HL-60 (cell line): ENCODE measurements at places on chromosomes 3 and 15.
A peak's percentile ranks its signal among the peaks of the same experiment; 100 is the strongest.

- DNase-seq: peak; percentile 96
Measured at GRCh38 chr3:58356054-58356453, 23.4 kb downstream of the PXK start.

DNA sequence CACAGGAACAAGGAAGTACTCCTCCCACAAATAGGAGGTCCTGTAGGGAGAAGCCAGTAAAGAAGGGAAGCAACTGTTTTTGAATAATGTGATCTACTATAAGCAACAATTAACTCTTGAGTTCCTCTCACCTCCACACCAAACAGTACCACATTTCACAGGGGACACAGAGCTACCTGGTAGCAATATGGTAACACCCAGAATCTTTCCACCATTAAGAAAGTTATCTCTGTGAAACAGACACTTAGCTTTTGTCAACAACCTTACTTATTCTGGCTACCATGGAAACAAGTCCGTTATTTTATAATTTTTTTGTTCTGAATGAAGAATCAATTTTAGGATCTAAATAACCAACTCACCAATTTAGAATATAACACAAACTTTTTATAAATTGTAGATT, 49.5 kb downstream of the TBL1XR1 start:
- no peak for DNase-seq

- DNase-seq: no peak
Measured at GRCh38 chr15:57591822-57592367, at the start of gene MYZAP. MYZAP (plus strand) TSS chr15:57591904; CDS start chr15:57592035, 131 bp downstream.

GRCh38 chr3:179436517-179436916, 14.8 kb downstream of the GNB4 start:
- no peak for DNase-seq

GRCh38 chr3:30658328-30659052, 52.1 kb downstream of the TGFBR2 start:
- peak; percentile 75 for DNase-seq

DNA sequence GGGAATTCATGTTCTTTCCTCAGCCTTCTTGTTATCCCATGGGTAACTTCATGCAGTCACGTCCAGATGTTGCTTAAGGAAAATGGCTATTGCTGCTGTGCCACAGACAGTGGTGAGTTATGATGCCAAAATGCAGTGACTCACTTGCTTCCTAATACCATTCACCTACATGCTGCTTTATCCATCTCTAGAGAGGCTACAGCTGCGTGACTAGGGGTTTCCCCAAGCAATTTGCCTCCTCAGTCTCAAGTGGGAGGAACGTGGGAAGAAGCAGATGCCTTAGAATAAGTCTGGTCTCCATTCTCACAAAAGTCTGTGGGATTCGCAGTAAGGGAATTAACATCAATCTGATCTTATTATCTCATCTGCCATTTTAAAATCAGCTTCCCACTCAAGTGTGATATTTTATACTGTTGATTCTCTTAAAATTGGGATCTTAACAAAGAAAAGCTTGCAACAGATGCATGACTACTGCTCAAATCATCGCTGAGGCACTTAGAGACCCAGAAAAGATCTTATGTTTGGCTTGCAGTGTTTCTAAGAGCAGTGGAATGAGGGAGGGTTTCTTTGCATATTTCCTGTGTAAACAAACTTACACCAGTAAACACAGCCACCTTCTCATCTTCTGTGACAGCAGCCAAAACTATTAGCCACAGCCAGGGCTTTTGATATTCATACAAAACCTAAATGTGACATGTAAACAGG, 62.0 kb upstream of the ACP3 start:
- no peak for DNase-seq

DNA sequence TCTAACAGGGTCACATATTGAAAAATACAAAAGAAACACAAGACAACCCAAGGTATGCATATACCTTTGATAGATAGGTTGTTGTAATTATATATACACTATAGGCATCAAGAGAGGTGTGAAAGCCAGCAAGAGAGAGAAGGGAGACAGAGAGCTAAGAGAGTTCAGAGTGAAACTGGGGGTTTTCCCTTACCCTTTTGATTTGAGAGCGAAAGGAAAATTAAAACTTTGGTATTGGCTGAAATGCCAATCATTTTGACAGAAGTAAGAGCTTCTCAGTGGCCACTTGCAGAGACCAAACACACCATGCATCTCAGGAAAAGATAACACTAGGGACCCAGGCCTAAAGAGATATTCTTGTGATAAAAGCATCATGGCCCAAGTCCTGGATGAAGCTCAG, 183.6 kb downstream of the SHOX2 start:
- DNase-seq: no peak

GRCh38 chr3:188904670-188905069, 267.1 kb upstream of the TPRG1 start:
- no peak for DNase-seq

GRCh38 chr15:100683434-100683833, 81.0 kb downstream of the ASB7 start:
- DNase-seq: no peak

GRCh38 chr3:49217688-49218470, 46.5 kb downstream of the KLHDC8B start:
- DNase-seq: no peak

- no peak for DNase-seq
Measured at GRCh38 chr3:114627770-114628169, 333.9 kb downstream of the TIGIT start.

GRCh38 chr15:72276326-72276700, 4.0 kb upstream of the PARP6 start:
- DNase-seq: no peak

DNA sequence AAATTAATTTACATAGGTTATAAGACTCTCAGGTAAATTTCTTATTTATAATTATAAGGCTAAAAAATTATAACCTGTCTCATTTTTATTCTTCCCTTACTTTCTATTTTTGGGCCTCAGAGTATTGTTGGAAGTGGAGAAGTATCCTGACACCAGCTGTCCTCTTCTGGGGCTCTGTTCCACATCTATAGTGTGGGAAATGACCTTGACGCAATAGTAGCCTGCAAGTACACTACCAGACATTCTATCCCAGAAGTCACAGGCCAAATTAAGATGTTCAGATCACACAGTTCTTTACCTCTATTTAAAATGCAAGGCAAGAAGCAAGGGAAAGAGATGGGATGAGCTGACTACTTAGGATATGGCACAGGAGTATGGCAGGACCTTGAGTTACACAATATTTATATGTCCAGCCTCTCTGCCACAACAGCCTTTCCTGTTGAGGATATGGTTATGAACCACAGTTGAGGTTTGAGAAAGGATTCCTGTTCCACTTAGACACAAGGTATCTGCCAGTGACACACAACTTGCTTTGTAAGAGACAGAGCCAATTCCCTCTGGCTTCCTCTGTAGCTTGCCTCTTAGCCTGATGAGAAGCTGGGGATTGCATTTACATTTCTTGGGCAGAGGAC, 158.0 kb upstream of the IL12A start:
- DNase-seq: peak; percentile 20

DNA sequence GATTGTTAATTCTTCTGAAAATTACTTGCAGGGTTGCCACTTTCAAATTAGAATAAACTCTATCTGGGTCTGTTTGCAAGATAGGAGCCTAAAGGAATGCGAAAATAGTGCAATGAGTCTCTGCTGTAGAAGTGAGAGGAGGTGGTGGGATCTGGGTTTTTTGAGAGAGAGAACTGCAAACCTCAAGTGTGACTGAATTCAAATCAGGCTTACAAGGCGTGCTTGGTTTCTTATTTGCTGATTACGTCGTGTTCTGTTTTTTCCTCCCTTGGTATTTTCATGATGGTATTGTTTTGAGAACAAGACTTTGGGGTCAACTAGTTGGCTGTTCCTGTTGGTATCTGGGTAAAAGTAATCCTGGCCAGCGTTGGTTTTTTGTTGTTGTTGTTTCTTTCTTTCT, 490.9 kb upstream of the CFAP20DC start:
- DNase-seq: no peak

GRCh38 chr3:108590460-108590859, 938 bp downstream of the DZIP3 start:
- DNase-seq: no peak

DNA sequence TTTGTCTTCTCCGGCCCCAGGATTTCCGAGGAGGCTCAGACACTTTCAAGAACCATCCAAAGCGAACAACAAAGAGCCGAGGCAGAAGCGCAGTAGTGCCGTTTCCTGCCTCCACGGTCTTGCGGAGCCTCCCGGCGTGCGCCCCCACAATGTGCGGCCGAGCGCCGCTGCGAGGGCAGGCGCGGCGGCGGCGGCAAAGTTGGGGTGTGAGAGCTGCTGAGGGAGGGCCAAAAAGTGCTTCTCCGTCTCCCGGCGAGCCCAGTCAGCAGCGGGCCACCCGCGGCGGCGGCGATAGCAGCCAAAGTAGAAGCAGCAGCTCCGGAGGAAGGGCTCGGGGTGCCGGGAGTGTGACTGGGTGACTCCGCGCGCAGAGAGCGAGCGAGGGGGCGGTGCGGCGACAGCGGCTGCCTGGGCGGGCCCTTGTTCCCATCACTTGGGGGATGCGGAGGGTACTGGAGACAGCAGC, 749.1 kb downstream of the ROBO1 start:
- no peak for DNase-seq

GRCh38 chr3:30308131-30308530, 298.3 kb upstream of the TGFBR2 start:
- peak; percentile 21 for DNase-seq

DNA sequence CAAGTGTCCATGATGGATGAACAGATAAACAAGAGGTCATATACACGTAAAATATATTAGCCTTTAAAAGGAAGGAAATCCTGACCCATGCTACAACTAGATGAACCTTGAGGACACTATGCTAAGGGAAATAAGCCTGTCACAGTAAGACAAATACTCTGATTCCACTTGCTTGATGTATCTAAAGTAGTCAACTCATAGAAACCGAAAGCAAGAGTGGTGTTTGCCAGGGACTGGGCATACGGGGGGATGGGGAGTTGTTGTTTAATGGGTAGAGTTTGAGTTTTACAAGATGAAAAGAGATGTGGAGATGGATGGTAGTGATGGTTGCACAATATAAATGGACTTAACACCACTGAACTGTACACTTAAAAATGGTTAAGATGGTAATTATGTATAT, 65.4 kb downstream of the C3orf70 start:
- DNase-seq: no peak

GRCh38 chr3:177306252-177306651, 109.0 kb upstream of the TBL1XR1 start:
- DNase-seq: no peak

- no peak for DNase-seq
Measured at GRCh38 chr15:59694779-59695178, 5.7 kb upstream of the BNIP2 start.

DNA sequence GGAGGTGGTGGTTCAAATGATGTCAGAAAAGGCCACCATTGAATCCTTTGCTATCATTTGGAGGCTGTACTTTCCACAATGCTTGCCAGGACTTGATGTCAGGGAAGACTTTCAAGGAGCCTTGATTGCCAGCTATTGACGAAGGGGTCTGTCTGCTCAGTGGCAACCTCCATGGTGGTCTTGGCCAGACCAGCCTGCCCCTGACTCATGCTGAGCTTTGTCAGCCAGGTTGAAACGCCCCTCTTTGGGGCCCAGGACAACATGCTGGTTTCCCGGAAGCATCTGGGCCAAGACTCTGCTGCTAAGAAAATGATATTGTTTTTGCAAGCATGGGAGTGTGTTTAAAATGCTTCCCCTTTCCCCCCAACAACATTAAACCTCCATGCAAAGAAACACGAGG, 26.7 kb downstream of the CGNL1 start:
- no peak for DNase-seq

GRCh38 chr3:153169793-153170383, 7.9 kb downstream of the RAP2B start:
- no peak for DNase-seq

DNA sequence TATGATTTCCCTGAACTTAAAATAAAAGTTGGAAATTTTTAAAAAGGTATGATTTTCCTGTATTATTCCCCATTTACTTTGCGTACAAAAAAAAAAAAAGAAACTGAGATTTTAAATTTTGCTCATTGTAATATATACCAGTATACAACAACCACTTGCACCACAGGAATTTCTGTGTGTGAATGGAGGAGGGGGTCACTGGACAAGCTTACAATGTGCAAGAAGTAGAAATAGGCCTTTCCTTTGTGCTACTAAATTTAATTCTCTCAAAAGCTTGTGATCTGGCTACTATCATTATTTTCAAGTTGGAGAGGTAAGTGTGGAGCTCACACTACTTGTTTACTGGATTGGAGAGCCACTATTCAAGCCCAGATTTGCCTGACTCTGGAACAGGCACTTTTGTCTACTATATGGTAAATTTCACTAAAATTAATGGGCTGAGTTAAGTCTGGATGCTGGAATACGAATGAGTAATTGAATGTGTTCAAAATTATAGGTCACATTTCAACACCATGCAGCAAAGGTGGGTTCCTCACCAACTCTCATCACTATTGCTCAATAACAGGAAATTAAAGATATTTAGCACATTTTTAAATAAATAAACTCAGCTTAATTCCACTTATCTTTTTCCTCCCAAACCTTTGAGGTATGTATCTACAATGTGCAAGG, 148.0 kb upstream of the MBNL1 start:
- DNase-seq: no peak

DNA sequence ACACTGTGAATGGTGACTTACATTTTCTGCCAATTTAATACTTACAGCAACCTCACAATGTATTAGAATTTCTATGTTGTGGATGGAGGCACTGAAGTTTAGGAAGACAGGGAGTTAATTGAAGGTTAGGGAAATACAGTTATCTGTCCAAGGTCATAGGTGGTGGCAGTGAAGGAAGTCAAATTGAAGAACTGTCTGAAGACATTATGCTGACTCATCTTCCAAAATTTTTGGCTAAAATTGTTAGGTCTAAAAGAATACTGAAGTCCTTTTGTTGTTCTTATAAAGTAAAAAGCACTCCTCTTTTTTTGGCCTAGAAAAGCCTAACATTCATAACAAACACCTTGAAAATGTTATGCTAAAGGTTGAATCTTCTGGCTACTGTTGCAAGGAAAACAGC, 27.7 kb downstream of the EMC4 start:
- peak; percentile 5 for DNase-seq

DNA sequence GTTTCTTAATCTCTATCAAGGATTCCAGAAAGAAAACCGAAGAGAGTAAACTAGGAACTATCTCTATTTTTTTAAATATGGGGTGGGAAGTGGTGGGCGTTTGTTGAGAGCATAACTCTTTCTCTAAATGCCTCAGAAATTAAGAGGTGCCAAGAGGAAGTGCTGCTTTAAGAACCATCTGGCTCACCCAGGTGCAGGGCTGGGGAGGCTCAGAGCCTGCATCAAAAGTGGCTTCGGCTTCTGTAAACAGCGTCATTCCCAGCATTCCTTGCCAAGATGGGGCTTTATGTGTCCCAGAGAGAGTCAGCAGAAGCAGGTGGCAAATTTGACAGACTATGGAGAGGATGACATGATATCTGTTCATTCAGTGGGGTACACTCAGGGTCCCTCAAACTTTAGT, 123.3 kb upstream of the BFSP2 start:
- DNase-seq: no peak

- DNase-seq: peak; percentile 76
Measured at GRCh38 chr3:121998030-121998580, 23.9 kb downstream of the ILDR1 start.

- DNase-seq: peak; percentile 28
Measured at GRCh38 chr3:194404365-194405140, 5.5 kb upstream of the GP5 start.
